ENCODE measurements at places on chromosomes 2 and 18.

GRCh38 chr2:160465002-160465401 lies 28.6 kb downstream of the RBMS1 start:
- DNase-seq = no peak

DNA sequence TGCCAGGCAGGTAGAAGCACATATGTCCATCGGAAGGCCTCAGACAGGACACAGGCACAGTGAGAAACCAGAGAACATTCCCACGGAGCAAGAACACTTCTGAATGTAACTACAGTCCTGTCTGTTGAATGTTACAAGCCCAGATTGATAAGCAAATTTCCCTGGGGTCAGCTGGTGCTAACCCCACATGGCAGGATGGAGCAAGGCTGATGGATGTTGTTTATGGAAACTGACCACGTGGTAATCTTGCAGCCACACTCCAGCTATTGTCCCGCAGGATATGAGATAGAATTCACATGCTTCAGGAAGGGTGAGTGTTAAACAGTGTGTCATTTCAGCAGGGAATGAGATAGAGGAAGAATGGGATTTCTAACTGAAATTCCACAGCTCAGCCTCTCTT lies 138.8 kb upstream of the COPS8 start:
- DNase-seq = no peak

- DNase-seq = no peak
These were observed 285.1 kb downstream of the SLC4A3 start for GRCh38 chr2:219912491-219912921.

- DNase-seq = no peak
These were observed 47.5 kb upstream of the NEMP2 start for GRCh38 chr2:190582019-190582418.
